ENCODE measurements at places on chromosomes 3 and 15.

DNA sequence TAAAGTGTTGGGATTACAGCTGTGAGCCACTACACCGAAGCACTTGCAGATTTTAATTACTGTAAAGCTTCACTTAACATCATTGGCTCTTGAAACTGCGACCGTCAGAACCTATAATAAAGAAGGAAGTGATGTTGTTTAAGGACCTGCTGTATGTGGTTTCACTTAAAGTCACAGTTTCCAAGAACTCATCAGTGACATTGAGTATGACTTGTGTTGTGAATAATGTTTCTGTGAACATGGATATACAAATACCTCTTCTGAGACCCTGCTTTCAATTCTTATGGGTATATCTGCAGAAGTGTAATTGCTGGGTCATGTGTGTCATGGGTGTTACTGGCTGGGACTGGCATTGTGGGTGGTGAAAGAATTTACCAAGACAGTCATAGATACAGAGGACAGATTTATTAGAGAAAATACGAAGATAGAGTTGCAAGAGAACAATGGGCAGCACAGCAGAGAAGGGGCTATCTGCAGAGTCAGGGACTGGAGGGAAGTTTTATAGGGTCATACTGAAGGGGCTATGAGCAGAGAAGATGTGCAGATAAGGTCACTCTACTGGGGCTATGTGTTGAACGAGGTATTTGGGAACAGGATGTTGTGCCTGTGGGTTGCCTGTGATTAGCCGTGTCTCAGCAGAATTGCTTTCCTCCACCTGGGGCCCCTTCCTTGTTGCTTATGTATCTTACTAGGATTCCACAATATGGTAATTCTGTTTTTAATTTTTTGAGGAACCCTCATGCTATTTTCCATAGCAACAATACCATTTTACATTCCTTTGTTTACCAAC lies 4.5 kb downstream of the NDUFB5 start:
- peak; percentile 13 for DNase-seq

- DNase-seq: no peak
Observed at GRCh38 chr3:76940181-76940770, 99.6 kb upstream of the ROBO2 start.

DNA sequence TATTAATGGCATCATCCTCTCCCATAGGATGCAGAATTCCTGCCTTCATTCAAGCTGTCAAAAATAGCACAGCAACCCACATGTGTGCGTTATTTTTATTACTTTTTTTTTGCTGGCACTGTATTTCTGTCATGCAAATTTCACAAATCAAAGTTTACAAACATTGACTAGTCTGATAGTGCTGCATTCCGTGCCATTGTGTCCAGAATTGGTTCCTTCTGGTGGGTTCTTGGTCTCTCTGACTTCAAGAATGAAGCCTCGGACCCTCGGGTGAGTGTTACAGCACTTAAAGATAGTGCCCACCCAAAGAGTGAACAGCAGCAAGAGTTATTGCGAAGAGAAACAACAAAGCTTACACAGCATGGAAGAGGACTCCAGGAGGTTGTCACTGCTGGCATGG lies 490.2 kb downstream of the GABRG3 start:
- no peak for DNase-seq

GRCh38 chr3:108241721-108242120 lies 19.5 kb upstream of the IFT57 start:
- no peak for DNase-seq

GRCh38 chr3:114551770-114552526 lies 258.1 kb downstream of the TIGIT start:
- no peak for DNase-seq

DNA sequence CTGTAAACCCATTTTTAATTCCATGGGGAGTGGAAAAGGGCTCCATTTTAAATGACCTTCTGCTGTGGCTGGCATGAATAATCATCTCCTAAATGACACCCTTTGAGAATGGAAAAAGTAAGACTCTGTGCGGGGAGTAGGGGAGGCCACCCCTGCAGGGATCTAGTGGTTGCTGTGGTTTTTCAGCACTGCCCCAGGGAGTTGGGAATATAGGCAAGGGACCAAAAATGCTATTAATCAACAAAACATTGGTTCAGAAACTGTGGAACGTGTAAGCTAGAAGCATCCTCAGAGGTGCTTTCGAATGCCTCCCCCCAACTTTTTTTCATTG lies 30.1 kb upstream of the ADAMTS7 start:
- no peak for DNase-seq

DNA sequence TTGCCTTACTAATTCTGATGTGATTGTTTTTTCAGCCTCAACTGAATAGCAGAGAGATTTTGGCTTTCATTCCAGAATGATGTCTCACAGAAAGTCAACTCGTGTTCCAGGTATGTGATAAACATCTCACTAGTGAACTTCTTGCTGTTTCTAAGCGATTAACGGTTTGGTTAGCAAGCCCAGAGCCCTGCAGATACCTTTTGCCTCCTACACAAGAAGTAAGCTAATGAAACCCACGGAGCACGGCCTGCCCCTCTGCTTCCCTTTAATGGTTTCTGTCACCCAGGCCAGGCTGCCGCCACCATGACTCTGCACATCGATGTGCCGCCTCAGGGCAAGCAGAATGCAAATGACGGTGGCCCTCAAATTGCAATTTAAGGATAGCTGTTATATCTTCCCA lies 155.9 kb upstream of the ICE2 start:
- DNase-seq: no peak

GRCh38 chr15:83709241-83709640 lies 55.3 kb downstream of the ADAMTSL3 start:
- no peak for DNase-seq
